CD4-positive, alpha-beta T cell treated with Interleukin-12 subunit alpha and Interleukin-12 subunit beta, for 1 hour (primary cell): ENCODE measurements at places on chromosomes 7 and 10.
A peak's percentile ranks its signal among the peaks of the same experiment; 100 is the strongest.

GRCh38 chr7:102432442-102433218, 745 bp upstream of the ORAI2 start:
- DNase-seq = no peak

DNA sequence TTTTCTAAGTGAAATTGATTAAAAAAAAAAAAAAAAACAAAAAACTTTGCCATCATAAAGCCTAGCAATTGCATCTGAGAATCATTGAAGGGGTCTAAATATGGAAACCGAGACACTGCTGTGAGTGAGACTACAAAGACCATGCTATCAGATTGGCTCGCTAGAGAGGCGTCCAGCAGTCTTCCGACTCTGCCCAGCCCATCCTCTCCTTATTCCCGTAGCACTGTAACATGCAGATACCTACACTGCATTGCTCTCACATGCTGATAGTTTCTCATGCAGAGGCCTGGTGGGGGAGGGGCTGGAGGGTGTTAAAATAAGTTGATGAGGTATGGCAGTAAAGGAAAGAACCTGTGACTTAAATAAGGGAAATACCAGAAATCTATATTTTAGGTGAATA, 130.7 kb downstream of the NRF1 start:
- no peak for DNase-seq

DNA sequence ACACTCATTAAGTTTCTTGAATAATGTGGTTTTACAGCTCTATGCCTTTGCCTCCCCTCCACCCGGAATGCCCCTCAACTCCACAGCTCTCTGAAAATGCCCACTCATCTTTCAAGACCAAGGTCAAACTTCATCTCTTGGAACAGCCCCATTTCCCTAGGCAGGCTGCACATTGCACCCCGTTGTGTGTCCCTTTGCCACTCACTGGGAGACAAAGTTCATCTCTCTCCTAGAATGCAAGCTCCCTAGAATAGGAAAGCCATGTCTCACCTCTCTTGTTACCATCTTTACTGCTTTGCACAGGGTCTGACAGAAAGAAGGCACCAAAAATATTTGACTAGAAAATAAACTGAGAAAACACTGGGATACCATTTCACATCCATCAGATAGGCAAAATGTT, 33.3 kb downstream of the UBE2H start:
- DNase-seq = no peak

DNA sequence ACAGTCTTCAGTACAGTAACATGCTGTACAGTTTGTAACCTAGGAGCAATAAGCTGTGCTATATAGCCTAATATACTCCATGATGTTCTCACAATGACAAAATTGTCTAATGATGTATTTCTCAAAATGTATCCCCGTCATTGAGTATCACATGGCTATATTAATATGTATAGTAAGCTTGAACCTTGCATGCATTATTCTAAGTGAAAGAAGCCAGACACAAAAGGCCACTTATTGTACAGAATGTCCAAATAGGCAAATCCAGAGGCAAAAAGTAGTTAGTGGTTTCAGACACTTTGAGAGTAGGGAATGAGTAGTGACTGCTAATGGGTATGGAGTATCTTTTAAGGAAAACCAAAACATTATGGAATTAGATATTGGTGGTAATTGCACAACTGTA, 545.1 kb downstream of the ATRNL1 start:
- DNase-seq = no peak

DNA sequence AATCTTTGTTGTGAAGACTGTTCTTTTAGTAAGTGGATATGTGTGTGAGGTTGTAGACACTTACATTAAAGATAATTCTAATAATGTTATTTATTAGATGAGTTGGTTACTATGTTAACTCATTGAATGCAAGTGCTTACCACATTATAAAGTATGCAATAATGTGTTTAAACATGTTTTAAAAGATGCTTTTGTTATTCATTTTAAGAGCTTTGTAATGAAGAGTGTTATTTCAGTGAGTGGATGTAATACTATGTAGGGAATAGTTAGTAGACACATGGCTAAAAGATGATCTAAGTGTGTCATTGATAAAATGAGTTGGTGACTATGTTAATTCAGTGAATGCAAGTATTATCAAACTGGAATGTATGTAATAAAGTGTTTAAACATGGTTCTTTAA, 70.0 kb upstream of the VOPP1 start:
- DNase-seq = no peak

DNA sequence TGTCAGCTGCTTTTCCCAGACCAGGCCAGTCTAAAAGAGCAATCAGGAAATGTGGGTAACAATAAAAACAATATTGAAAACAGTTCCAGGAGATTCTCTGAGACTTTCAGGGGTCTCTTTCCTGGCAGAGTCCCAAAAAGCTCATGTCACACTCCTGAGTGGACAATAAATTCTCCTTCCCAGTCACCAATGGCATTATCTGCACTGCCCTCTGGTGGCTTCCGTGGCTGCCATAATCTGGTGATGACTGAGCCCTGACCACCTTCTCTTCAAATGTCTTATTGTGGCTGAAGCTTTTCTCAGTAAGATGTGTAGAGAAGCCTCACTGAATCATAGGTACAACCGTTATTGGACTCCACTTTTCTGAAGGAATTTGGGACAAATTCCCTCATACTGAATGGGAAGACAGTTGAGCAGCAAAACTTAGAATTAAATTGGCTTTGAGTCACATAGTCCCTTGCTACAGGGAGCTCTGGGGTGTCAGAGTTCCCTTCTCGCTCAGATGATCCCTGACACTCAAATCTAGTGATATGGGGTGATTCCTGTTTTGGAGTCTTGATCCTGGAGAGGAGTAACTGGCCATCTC, 24.4 kb upstream of the ASAH2 start:
- DNase-seq = peak; percentile 32

DNA sequence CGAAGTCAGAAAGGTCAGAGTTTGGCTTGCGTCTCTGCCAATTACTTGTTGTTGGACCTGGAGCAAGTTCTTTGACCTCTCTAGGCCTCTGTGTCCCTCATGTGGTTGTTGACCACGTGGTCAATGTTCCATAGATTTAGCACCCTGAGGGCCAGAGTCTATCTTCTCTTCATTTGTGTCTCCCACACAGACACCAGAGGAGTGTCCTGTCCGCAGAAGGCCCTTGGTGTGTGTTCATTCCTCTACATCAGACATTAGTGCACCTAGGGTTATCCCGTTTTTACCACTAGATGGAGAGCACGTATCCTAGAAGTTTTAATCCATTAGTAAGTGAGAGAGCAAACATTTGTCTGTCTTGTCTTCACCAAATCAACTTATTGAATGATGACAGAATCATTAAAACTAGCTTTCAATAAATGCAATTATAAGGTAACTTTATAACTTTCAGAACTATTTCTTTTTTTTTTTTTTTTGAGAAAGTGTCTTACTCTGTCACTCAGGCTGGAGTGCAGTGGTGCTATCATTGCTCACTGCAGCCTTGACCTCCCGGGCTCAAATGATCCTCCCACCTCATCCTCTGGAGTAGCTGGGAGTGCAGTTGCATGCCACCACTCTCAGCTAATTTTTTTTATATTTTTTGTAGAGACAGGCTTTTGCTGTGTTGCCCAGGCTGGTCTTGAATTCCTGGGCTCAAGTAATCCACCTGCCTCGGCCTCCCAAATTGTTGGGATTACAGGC, 122.5 kb upstream of the ANKRD1 start:
- DNase-seq = peak; percentile 2

DNA sequence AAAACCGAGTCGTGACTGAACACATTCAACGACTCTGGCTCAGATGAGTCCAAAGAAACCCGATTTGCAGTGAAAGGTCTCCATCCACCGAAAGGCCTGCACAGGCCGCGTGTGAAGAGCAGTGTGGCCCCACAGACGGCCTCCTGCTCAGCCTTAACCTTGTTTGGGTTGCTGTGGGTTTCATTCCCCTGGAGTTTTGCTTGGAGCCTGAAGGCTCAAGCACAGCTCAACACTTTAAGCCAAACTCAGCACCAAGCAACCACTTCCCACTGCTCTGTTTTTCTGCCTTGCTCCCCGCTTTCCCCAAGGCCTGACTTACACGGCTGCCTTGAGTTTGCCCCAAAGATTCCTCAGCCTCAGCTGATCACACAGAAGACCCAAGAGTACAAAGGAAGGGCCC, 398.2 kb upstream of the NFE2L3 start:
- no peak for DNase-seq

GRCh38 chr7:28037220-28038010, 143.2 kb downstream of the JAZF1 start:
- DNase-seq = no peak

DNA sequence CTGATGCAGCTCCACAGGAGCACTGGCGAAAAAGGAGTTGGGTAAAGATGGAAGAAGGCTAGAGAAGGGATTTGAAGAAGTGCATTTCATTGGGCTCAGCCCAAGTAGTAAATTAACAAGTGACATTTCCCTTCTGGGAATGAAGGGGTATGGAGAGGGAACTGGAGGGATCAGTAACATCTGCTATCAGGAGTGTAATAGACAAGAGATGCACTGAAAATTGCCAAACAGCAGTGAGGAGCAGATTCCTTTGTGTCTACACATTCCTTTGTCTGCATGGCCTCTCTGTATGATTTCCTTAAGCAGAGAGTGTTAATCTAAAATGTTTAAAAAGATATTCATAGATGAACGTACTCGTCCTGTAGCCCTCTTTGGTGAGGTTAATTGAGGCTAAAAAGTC, 148.2 kb upstream of the FERD3L start:
- no peak for DNase-seq

- DNase-seq = no peak
These were observed 18.3 kb upstream of the TNRC18 start for GRCh38 chr7:5441840-5442503.

DNA sequence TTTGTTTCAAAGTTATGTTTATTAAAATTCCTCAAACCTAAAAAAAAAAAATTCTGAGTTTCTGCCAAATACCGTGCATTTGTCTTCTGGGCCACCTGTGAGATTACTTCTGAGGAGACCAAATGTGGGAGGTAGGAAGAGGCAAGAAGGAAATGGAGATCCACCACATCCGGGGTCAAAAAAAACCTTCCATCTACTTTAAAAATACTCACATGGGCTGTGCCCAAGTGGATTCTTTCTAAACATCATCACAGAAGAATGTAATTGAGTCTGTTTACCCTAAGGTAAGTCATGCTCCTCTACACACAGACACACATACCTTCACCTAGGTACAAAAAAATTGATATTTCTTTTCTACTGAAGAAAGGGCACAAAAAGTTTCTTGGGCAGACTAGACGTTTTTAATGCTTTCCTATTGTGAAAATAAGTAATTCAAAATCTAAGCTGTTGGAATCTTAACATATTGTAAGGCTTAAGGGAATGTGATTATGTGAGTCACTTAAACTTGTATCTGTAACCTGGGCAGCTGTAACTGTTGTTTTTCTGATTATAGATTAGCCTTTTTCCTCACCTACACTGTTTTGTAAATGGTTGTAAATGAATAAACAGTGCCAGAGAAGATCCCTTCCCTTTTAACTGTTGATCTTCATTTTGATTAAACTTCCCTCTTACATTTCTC, 19.1 kb upstream of the SPOCK2 start:
- peak; percentile 63 for DNase-seq

GRCh38 chr10:4672201-4672600, 153.8 kb upstream of the AKR1E2 start:
- no peak for DNase-seq

DNA sequence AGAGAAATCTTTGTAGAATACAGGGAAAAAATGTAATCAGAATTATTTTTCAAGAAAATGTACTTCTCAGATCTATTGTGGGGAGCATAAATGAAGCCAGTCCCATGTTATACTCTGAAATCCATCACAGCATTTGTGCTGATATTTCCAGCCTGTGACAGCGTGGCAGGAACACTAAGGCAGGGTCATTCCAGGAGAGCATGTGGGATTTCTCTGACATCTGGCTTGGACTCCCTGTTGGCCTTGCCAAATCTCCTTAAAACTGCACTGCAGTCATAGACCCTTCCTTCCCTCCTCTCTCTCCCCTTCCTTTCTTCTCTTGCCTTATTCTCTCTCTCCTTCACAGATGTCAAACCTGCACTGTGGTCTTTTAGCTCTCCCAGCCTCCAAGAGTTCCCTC, 6.5 kb upstream of the TSPAN13 start:
- no peak for DNase-seq

DNA sequence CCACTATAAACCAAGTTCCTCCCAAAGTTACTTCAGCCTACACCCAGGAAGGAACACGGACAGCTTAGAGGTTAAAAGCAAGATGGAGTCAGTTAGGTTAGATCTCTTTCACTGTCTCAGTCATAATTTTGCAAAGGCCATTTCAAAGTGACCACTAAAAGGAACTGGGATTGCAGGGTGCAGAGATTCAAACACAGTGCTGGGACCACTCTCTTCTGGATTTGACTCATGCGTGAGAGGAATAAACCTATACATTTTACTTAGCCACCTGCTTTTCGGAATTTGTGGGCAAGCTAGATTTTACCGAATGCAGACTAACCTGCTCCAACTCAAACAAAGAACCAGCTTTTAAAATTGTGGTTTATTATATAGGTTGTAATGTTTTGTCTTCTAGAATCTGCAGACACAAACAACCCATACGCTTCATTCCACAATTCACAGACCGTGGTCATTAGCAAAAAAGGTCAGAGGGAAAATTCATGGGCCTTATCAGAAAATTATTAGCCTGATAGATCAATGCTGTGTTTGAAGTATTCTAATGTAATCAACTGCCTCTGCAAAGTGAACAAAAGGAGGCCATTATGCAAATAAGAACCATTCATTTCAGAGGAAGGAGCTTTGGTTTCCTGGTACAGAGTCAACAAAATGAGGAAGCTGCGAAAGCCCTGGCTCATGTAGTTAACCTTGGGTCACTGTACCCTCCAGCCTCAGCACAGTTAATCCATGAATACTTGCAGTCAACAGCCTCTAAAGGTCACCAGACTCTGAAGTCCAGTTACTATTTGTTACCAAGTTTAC, 342.7 kb upstream of the KLF6 start:
- peak; percentile 27 for DNase-seq

- peak; percentile 16 for DNase-seq
These were observed 1.3 kb upstream of the FZD8 start for GRCh38 chr10:35643151-35644049.

DNA sequence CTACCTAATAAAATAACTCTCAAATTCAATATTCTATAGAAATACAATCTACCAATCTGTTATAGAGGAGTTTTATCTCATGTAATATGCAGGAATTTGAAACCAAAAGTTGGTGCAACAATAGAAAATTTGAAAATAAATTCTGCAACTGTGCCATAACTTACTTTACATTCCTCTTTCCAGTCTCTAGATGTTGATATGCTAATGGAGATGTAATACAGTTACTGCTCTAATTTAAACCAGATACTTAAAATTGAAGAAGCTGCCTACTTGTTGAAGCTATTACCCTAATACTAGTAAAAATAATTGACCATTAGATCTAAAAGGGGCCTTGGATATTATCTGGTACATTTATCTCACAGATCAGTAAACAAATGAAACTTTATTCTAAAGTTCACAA, 1.4 kb downstream of the ENKUR start:
- no peak for DNase-seq

GRCh38 chr10:117547016-117547715, 4.6 kb downstream of the EMX2 start:
- DNase-seq = no peak

DNA sequence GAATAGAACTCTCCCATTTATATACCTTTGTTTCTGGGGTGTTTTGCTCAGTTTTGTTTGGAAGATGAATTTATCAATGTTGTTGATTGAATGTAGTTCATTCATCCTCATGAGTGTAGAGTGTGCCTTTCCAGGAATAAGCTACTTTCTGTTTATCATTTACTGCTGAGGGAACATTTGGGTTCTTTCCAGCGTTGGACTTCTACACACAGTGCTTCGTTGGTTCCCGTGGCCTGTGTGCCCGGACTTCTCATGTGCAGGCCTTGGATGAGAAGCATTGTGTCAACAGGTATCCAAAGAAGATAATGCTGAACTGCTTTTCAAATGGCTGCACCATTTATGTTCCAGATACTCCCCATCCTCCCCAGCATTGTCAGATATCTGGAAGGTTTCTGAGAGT, 107.6 kb upstream of the TNS3 start:
- no peak for DNase-seq
